Stimulated activated memory B cell treated with anti-CD40 and anti-IgM and Interleukin-4, amounts not matched to agents 10 μg/mL and 1 μg/mL and 100 μg/mL, for 72 hours (primary cell): ENCODE measurements at places on chromosomes 7 and 10.

- ATAC-seq = no peak
Observed at GRCh38 chr10:87715552-87716347, 56.1 kb downstream of the PAPSS2 start.

DNA sequence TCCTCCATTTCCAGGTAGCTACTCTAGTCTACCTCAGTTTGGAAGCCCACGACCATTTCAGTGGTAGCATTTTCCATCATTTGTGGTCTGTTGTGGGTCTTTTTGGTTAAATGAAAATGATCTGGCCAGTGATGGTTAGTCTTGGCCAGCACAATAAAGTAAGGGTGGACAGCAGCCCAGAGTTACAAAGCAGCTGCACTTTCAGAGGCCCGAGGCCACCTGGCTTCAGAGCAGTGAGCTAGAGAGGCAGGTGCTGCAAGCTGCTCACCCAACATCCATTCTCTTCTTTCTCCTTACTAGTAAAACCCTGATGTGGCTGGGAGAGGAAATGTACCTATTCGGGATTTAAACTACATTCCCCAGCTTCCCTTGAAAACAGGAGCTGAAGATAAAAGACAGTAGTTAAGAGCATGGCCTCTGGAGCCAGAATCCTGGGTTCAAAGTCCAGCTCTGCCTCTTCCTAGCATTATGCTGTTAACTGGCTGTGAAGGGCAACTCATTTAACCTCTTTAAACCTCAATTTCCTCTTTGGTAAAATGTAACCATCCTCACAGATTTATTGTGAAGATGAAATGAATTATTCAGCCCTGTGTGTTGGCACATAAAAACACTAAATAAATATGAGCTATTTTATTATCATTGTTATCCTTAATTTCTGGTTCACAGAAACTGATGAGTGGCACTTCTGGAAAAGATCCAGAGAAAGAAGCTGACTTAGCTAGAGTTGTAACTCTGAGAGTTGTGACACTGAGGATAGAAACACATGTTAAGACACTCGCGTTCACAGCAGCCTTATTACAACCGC is 517.4 kb downstream of the PARD3 start:
- no peak for ATAC-seq

DNA sequence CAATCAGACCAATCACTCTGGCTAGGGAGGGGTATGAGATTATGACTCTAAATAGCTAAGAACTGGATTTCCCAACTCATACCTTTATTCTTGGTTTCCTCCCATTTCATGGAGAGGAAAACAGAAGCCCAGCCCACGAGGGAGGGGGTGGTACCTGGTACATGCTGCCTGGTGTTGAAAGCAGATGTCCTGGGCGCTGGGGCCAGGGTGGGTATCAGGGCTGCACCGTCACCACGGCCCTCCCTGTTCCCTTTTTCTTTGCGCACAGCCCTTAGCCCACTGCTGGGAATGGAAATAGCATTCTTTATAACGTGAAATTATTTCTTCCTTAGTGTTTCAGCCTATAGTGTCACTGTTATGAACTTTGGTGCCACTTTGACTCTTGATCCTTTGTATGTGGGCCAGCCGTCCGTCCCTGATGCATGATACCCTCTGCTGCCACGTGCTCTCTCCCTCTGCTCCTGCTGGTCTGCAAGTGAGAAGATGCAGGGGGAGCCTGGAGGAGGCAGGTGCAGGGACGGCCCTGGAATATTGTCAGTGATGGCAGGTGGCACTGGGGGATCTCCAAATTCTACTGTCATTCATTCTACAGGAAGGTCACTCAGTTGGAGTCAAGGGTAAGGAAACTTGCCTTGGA is 158.5 kb downstream of the CDH23 start:
- ATAC-seq = no peak

DNA sequence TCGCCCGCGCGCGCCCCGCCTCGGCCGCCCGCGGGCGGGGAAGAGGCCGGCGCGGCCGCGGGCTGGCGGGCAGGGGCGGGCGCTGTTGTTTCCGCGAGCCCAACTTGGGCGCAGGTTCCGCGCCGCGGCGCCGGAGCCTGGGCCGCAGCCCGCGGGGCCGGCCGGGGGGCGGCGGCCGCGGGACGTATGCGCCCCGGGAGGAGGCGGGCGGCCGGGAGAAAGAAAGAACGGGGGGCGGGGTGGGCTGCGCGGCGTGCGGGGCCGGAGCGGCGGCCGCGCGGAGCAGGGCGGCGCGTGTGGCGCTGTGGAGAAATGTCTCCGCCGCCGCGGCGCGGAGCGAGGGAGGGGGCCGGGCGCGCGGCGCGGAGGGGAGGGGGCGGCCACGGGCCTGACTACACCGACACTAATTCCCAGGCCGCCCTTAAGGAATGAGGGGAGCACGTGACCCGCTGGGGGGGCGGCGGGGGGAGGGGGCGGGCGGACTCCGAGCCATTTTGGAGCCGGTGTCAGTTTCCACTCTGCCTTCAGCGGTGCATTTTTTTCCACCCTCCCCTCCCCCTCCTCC is at the start of gene BMI1:
Gene BMI1, plus strand, starts transcription at position 509 of the 565 bp plus-strand sequence. CDS start 5,351 bp downstream, outside the sequence.
- ATAC-seq = peak; percentile 58

DNA sequence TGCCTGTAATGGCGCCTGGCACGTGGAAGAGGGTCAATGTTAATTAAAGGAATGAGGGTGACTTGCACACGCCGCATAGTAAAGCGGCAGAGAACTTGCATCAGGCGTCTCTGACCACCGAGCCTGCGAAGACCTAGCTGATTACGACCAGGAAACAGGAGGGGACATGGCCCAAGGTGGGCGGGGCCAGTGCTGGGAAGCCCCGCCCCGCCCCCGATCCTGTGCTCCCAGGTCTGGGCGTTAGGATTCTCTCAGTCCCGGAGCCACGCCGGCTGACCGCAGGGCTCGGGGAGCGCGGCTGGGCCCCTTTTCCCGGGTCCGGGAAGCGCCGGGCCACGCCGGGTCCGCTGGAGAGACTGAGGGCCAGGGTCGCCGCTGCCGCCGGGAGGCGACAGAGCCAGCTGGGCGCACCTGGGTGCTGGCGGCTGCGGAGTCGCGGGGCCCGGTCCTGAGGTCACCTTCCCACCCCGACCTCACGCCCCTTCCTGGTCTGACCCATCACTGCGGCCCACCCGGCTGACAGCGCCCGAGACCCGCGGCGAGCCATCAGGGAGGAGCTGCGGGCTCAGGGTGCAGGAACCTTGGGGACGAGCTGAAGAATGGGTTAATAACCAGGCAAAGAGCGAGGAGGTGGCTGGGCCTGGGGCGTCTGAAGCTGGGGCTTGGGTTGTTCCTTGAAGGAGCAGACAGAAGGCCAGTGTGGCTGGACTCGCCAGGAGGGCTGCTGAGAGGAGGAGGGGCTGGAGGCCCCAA is 23.0 kb upstream of the GRID1 start:
- peak; percentile 40 for ATAC-seq

DNA sequence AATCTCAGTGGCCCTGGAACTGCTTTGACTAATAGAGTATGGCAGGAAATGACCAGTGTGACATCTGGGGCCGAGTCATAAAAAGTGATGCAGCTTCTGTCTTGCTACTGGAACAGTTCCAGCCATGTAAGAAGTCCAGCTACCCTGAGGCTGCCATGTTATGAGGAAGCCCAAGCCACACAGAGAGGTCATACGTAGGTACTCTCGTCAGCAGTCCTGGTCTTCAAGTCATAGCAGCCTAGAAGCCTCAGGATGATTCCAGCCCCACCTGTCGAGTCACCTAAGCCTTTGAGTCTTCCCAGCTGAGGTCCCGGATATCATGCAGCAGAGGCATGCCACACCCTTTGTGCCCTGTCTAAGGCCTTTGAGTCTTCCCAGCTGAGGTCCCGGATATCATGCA is 92.1 kb downstream of the PPP1R3C start:
- no peak for ATAC-seq

DNA sequence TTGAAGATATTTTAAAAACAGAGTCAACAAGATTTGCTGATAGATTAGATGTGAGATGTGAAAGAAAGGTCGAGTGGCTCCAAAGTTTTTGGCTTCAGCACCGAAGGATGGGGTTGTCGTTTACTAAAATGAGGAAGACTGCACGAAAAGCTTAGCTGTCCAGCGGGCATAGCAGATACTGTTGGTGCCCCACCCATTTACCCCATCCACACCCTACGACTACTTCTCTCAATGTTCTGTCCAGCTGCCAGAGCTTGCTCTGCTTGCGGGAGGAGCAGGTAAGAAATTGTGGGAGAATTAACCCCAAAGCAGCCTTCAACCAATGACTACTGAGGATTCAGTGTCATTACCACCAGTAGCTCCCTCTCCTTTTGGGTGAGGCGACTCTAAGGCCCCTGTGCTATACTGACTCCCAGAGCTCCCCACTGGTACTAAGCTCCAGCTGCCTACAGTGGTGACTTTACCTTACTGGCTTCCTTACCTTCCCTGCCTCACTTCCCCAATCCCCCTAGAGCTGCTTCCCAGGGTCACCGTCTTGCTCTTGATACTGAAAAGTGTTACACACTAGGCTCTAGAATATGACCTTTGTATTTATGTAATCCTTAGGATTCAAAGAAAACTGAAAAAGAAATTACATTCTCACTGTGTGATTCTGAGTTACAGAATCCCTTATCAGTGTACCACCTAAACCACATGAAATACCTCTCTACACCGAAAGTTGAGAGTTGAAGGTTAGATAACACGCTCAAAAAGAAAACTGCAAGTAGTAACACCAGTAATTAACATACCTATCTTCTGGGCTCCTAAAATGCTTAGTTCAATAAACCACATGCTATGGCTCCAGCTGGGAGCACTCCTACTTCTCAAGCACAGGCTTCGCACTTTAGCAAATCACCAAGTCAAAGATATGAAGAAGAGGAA is 22.3 kb downstream of the CACUL1 start:
- ATAC-seq = no peak

GRCh38 chr7:130703851-130704250 is 17.5 kb upstream of the TSGA13 start:
- ATAC-seq = no peak

DNA sequence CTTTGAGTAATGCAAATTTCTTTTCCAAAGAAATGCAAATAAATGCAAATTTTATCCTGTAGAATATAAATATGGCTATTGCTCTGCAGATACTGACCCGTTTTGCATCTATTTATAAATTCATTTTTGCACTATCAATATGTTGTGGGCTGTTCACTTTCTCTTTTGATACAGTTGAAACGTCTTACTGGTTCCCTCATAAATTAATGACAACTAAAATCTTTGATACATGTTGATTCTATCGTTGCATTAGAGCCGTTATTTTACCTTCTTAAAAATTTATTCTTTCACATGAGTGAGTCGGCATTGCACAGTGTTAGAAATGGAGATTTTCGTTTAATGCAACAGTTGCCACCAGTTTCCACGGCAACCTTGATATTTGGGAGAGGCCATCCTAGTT is 689.3 kb upstream of the FOXK1 start:
- ATAC-seq = no peak

GRCh38 chr7:12917801-12918200 is 230.4 kb downstream of the ARL4A start:
- ATAC-seq = no peak

- ATAC-seq = no peak
Observed at GRCh38 chr7:134851141-134851540, 71.7 kb downstream of the CALD1 start.
